Mammary microvascular endothelial cell (primary cell): ENCODE measurements at places on chromosomes 5 and 9. TPM values are rescaled to one million over a fixed set of nuclear protein-coding genes. Genes with fewer than 3 reads are reported as not detected.

The C1QTNF3 gene
- 0.54 TPM in 1 of 2 replicates, not detected in the other for total RNA-seq

The CMBL gene
- 5.9 and 6.0 TPM in 2 replicates for total RNA-seq

The NUDT12 gene
- 3.1 and 4.0 TPM in 2 replicates for total RNA-seq

The VPS13A gene
- 11.7 and 12.2 TPM in 2 replicates for total RNA-seq

The GABRB2 gene
- total RNA-seq: not detected in 2 replicates

The C5orf22 gene
- total RNA-seq: 15.0 and 17.2 TPM in 2 replicates

The SOWAHA gene
- not detected in 2 replicates for total RNA-seq

The TYRP1 gene
- 0.34 TPM in 1 of 2 replicates, not detected in the other for total RNA-seq

The MSX2 gene
- total RNA-seq: 0.25 TPM in 1 of 2 replicates, not detected in the other
